ENCODE measurements at places on chromosomes 12 and 14.

DNA sequence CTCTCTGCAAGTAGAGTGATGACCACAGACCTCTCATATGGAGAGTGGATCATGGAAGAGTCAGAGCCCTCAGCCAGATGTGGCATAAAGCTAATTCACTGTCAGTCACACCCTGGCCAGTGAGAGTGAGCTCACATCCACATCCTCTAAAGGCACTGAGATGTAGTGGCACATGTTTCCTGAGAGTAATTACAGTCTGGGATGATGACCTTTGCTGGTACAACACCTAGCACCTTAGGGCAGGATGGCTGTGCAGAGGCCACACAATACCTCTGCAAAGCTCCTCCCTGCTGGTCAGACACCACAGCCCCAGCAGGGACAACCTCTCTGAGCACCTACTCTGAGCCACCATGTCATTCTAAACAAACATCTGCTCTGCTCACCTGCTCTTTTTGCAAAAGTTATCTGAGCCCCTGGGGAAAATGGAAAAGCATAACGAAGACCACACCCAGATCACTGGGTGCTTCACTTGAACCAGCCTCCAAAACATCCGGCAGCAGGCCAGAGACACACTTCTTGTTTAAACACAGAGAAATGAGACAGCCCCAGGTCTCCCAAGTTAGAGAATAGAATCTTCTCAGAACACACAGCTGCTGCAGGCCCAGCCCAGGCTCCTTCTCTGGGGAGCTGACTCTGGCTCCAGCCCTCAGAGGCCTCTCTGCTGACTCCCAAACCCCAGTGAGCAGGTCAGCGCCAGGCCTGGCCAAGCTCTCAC, 30.3 kb downstream of the PITPNM2 start:
- no peak for DNase-seq

DNA sequence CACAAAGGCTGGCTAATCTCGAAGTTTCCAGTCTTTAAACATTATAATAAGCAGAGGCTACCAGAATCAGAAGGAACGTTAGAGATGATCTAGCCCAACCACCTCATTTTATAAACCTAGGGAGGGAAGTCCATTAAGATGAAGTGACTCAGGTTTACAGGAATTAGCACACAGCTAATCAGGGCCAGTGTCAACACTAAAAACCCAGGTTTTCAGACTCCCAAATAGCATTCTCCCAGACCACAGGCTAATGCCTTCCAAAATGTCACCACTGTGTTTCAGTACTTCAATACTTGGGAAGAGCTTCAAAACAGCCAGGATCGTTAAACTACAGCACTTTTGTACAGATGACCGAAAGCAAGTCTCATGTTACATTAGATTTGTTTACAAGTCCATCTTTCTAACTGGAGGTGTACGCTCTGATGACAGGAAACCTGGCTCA, 89.2 kb downstream of the FOXN3 start:
- DNase-seq, result no peak

- DNase-seq, result no peak
These were observed 204.4 kb downstream of the SYT1 start for GRCh38 chr12:79069009-79069408.

DNA sequence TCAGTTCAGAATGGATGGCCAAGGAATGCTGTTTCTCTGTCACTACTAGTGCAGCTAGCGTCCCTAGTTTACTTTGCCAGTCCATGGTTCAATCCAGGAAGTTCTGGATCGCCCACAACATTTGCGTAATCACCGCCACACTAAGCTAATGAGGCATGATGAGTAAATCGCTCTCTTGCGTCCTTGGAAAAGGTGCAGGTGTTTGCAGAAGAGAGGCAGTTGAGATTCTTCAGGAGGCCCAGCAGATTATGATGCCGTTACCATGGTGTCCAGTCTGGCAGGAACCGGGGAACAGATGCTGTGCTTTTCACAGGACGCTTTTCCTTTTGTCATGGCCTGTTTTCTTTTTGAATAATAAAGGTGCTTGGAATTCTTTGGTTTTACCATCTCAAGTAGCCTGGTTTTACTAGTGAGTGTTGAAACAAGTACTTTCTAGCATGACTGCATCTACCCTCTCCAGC, 9.0 kb downstream of the TPH2 start:
- peak; percentile 13 for DNase-seq

- DNase-seq, result no peak
These were observed 58.0 kb downstream of the TMEM116 start for GRCh38 chr12:111954969-111955368.

GRCh38 chr12:58310368-58310767, 369.0 kb downstream of the ATP23 start:
- DNase-seq, result no peak

GRCh38 chr12:14284184-14284722, 81.2 kb upstream of the ATF7IP start:
- DNase-seq, result peak; percentile 81

GRCh38 chr14:23335623-23336022, 14.4 kb downstream of the PABPN1 start:
- no peak for DNase-seq

- no peak for DNase-seq
These were observed 57.8 kb upstream of the MAX start for GRCh38 chr14:65160091-65160490.

- DNase-seq, result no peak
These were observed 58.6 kb upstream of the MANSC4 start for GRCh38 chr12:27838543-27839185.

DNA sequence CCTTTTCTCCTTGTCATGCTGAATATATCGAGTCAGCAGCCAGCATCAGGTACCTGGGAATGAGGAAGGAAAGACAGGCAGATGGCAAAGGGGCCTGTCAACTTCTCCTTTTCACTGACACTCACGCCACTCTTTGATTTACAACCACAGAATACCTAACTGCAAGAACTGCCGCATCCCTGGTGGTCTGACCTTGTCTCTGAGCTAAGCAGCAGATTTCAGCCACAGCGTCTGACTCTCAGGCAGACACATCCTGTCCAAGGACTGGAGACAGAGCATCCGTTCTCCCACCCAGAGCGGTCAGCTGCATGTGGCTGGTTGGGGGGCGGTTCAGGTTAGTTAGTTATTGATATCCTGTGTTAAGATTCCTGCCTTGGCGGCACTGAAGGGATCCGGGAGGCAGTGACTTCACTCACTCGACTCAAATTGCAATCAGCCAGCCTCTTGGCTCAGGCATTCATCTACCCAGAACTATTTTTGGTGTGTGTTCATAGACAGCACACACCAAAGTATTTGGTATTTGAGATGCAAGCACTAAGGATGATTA, 11.2 kb upstream of the MAP1LC3B2 start:
- peak; percentile 83 for DNase-seq

GRCh38 chr12:111396726-111397445, 8.8 kb upstream of the SH2B3 start:
- peak; percentile 85 for DNase-seq

GRCh38 chr14:105867961-105868599, 341.7 kb downstream of the TMEM121 start:
- peak; percentile 17 for DNase-seq

DNA sequence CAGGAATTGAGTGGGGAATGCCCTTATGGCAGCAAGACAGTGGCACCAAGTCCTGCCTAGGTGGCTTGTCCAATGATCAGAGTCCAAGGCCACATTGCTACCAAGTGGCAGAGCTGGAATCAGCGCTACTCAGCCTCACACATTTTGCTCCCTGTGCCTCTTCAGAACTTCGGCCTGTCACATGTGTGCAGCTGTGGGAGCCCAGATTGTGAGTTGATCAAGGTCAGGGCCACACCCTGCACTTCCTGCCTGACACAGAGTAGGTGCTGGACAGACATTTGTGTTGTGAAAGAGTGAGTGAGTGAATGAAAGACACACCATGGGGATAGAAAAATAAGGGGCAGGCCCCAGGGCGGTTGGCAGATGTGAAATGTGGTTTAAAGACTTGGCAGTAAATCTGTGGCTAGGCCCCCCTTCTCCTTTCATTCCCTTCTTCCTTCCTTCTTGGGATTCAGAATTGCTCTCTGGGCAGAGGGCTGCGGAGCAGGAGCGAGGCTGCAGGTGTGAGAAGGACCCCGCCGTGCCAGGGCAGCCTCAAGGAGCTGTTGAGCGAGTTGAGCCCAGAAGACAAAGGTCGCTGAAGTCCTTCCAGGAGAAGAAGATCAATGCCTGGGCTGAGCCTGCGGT, 83.5 kb downstream of the SLC25A47 start:
- DNase-seq, result no peak

GRCh38 chr12:23361971-23362370, 587.5 kb downstream of the SOX5 start:
- DNase-seq, result no peak

GRCh38 chr14:74843653-74844052, 32.3 kb downstream of the PROX2 start:
- DNase-seq, result no peak

DNA sequence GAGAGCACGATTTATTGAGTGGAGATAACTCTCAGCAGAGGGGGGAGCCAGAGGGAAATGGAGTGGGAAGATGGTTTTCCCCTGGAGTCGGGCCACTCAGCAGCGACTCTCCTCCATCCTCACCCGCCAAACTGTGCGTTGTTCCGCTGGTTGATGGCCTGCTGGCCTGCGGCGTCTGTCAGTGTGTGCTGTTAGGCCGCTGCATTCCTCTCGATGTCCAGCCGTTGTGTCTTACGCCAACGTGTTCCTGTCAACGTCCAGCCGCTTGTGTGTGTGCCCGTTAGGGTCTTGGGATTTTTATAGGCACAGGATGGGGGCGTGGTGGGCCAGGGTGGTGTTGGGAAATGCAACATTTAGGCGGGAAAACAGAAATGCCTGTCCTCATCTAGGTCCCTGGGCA, 69.2 kb downstream of the PTPRQ start:
- DNase-seq, result no peak

DNA sequence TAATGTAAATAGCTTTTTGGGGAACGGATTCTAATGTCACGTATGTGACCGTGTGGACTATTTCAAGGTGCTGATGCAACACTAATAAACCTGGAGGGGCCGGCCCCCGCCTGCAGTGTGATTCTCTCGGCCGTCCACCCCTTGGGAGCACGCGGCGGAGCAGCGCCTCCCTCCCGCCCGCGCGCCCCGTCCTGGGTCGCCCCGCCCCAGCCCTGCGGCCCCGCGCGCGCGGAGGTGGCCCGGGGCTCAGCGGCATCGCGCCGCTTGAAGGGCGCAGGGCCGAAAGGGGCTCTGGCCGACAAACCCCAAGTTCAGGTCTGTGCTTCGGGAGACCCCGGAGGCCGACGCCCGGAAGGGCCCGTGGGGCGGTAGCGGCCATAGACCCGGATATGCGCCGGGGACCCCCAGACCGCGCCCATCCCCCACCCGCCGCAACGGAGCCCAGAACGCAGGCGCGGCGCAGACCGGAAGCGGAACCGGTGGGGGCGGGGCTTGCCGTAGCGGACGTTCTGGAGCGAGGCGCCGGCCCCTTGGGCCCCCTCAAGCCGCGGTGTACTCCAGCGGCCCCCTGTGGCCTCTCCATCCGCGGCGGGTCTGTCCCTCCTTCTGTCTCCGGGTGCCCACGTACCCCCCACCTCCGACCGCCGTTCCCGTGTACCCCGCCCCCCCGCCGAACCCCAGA, at the start of gene TEX22:
Gene TEX22, plus strand, starts transcription at position 495 of the 682 bp plus-strand sequence. CDS start 803 bp downstream, outside the sequence.
- peak; percentile 97 for DNase-seq

DNA sequence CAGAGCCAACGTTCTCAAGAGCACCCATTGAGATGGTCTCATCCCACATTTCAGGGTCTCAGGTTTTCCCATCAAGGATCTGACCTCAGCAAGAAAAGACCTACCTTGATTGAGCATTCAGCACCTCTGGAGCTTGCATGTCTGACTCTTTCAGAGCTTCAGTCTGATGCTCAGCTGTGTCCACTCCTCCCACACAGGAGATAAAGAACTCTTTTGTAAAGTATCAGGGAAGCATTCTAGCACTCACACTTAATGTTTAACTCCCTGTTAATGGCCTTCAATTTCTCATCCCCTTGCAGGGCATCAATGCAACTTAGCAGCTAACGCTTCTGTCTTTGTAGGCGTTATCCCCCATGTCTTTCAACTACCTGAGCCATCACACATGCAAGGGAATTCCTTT, 124.1 kb downstream of the GALC start:
- DNase-seq, result no peak

- DNase-seq, result no peak
These were observed 2.4 kb downstream of the VRK1 start for GRCh38 chr14:96799489-96800054.

DNA sequence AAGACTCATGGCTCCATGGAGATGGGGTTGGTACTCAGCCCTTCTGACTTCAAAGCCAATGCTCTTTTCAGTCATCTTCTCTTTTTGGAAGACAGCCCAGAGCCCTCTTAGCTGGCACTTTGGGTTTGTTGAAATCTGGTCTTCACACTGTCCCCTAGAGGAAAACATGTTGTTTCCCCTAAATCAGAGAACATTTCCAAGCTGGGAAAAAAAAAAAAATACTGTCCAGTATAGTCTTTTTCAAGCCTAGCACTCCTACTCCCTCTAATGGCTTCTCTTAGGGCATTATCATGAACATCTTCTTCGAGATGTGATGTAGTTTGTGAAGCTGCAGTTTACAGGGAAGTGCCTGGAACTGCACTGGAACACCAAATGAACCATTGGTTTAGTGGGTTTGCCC, 3.0 kb upstream of the ZC3H14 start:
- DNase-seq, result no peak

- DNase-seq, result no peak
These were observed 48.7 kb downstream of the HEATR5A start for GRCh38 chr14:31371646-31372045.

- peak; percentile 67 for DNase-seq
These were observed at the start of gene KRT5 for GRCh38 chr12:52519826-52520662. TSS of gene KRT5 (minus strand) at chr12:52520394. CDS start at chr12:52520296, 98 bp downstream.

DNA sequence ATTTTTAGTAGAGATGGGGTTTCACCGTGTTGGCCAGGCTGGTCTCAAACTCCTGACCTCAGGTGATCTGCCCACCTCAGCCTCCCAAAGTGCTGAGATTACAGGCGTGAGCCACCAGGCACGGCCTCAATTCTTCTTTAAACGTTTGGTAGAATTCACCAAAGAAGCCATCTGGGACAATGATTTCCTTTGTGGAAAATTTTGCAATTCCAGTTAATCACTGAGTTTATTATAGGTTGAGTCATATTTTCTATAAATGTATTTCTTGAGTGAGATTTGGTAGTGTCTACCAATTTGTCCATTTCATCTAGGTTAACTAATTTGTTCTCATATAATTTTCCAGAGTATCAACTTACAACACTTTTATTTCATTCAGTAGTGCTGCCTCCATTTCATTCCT, 683.9 kb upstream of the TMEM132C start:
- no peak for DNase-seq

DNA sequence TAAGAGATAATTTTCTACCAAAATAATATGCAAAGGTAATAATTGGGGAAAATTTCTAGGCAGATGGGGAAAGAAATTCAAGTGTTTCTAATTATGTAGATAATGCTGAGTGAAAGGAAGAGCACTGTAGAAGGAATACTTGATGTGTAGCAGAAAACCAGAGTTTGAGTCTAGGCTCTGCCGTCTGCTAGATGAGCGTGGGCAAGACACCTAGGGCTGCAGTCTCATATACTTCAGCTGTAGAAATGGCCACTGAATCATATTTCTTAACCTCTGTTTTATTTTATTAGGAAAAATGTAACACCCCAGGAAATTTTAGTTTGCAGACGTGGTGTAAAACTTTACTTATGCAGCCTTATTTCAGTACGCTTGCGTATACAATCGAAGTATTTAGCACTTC, 59.8 kb upstream of the SLC38A2 start:
- DNase-seq, result no peak
